Activated CD4-positive, alpha-beta T cell treated with anti-CD3 and anti-CD28 coated beads for 36 hours (primary cell): ENCODE measurements at places on chromosomes 4 and X. TPM values are rescaled to one million over a fixed set of nuclear protein-coding genes. Genes with fewer than 3 reads are reported as not detected.

Gene FAM241A
- total RNA-seq: 3.2 TPM

Gene CCSER1
- not detected for total RNA-seq

- H3K36me3 ChIP-seq: no peaks in the 10 kb centered on the region
- H3K4me1 ChIP-seq: no peaks in the 10 kb centered on the region
- H3K27ac ChIP-seq: no peak overlapping the region
- DNase-seq: no peak
- no peaks in the 10 kb centered on the region for H3K27me3 ChIP-seq
- H3K4me3 ChIP-seq: no peak overlapping the region
Measured at GRCh38 chrX:148723551-148723950, 223.1 kb downstream of the AFF2 start.

DNA sequence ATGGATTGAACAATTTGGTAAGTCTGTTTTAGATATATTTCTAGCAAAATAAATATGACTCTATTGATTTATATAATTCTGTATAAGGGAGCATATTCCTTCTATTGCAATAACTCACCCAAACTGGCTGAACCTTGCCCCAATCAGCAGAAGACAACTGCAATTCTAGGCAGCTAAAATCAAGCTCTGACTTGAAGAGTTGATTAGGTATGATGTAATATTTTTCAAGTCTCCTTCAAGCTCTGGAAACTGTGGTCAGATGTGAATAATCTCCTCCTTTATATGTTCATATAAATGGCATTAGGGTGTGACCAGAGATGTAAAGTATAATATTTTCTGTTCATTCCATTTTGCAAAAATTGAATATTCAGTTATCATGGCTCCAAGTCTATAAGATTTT is 8.2 kb downstream of the RASSF6 start:
- peaks cover 4% of the 10 kb centered on the region for H3K4me1 ChIP-seq
- H3K4me3 ChIP-seq: no peak overlapping the region

GRCh38 chrX:264634-265455 is 16.3 kb upstream of the PLCXD1 start:
- H3K4me1 ChIP-seq: no peaks in the 10 kb centered on the region
- no peak overlapping the region for H3K27ac ChIP-seq
- H3K4me3 ChIP-seq: no peak overlapping the region
- H3K36me3 ChIP-seq: no peaks in the 10 kb centered on the region
- no peaks in the 10 kb centered on the region for H3K27me3 ChIP-seq

GRCh38 chr4:112031712-112032328 is 113.4 kb upstream of the FAM241A start:
- H3K27ac ChIP-seq: no peak overlapping the region
- no peak overlapping the region for H3K4me3 ChIP-seq
- DNase-seq: peak; percentile 28
- peaks cover 19% of the 10 kb centered on the region for H3K27me3 ChIP-seq
